ENCODE measurements at places on chromosomes 3 and 15.
A peak's percentile ranks its signal among the peaks of the same experiment; 100 is the strongest.

DNA sequence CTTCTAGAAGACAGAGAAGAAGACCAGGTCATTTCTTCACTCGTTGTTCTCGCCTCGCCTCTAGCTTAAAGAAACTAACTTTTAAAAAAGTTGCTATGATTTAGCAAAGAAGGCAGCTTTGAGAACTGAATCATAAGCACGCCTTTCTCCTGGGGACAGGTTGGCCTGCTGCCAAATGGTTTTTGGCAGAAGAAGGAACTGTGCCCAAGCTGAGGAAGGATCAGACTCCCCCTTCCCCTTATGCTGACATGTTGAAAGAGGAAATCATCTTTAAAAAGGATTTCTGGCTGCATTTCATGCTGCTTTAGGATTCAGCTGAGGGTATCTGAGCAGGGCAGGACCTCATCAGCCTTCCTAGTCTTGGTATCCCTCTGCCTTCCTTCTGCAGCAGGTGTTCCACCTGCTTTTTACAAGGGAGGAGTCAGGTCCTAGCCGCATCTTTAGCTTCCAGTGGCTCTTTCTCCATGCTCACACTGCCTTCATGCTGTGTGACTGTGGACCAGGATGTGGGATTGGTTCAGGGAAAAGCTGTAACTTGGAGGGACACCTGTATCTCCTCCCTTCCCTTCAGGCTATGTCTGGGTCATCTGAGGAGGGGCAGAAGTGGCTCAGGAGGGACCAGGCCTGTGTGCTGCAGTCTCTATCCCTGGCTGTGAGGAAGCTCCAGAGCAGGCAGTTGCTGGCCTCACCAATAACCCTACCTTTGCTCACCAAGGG, 34.1 kb upstream of the HACD2 start:
- no peak for DNase-seq

GRCh38 chr3:180690061-180690460, 10.8 kb upstream of the CCDC39 start:
- DNase-seq, result no peak

DNA sequence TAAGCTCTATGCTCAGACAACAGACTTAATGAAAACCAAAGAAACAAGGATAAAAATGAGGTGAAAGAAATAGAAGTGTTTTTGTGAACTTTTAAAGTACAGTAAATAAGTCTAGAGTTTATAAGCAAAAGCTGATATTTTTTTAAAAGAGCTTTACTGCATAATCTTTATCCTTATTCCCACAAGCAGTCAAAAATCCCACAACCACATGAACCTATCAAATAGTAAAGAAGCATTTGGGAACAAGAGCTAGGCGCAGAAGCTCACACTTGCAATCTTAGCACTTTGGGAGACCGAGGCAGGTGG, 103.8 kb upstream of the TJP1 start:
- no peak for DNase-seq

GRCh38 chr3:151391720-151392119, 7.2 kb upstream of the P2RY12 start:
- DNase-seq, result no peak

DNA sequence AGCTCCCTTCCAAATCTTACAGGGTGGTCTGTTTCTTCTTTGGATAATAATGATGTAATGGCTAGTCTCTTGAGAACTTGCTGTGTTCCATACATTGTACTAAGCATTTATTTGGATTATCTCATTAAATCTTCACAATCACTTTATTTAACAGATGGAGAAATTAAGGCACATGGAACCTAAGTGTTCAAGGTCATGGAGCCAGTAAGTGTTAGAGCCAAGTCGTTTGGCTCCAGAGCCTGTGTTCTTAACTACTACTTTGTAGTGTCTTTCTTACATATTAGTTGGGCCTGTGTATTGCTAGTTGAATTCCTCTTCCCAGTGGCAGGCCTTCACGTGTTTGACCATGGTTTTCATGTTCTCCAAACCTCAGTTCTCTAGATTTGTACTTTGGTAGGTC, 177.8 kb downstream of the ATG7 start:
- no peak for DNase-seq

DNA sequence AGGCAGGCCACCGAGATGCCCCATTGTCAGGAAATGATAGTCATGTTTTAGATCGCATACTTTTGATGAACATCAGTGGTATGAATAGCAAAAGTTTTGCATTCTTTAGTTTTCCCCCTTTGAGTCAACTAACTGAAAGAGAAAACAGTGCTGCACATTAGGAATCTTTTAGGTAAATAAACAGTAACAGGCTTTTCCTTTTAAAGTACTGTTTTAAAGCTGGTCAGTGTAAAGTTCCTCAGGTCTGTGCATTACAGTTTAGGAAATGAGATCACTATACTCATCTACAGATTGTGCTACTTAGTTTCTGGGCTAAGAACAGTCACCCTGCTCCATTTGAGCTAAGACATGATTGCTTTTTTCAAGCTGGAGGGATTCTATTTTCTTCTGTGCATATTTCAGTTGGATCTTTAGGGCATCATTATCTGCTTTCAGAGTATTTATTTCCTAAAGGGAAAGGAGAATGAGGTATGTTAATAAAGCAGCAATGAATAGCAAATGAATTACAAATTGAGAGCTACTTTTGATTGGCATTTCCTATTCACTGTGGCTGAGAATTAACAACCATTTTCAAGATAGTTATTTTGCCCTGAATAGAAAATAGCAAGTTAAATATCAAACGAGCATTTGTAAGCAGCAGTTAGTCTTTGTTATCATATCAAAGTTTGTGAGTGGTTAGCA, 36.5 kb downstream of the FAM98B start:
- DNase-seq, result no peak

DNA sequence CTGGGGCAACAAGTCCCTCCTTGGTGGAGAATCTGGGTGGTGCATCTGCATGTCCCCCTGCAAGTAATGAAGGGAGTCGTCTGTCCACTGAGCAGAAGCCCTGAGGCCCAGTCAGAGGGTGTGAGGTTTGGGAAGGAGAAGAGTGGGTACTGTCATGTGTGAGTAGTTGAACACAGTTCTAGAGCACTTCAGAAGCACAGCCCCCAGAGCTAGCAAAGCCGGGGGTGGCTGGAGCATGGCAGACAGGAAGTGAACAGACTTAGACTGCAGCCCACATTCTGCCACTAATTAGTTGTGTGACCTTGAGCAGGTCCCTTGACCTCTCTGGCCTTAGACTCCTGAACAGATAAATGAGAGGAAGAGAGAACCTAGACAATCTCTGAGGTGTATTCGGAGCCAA, 207.6 kb downstream of the UACA start:
- DNase-seq, result no peak

- no peak for DNase-seq
Observed at GRCh38 chr3:112390783-112391641, 58.1 kb downstream of the CD200 start.

DNA sequence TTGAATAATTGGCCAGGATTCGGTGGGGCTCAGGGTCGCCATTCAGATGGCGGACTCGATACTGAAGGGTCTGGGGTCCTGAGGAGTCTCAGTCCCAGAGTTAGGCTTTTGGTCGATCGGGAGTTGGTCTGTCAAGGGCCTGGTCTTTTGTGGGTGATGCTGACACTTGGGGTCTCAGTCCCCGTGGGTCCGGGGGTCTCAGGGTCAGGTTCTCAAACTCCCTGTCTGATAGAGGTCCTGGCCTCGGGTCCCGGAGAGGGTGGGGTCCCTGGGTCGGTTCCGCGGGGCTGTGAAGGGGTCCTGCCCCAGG, 467 bp downstream of the NCKIPSD start:
- DNase-seq, result no peak

DNA sequence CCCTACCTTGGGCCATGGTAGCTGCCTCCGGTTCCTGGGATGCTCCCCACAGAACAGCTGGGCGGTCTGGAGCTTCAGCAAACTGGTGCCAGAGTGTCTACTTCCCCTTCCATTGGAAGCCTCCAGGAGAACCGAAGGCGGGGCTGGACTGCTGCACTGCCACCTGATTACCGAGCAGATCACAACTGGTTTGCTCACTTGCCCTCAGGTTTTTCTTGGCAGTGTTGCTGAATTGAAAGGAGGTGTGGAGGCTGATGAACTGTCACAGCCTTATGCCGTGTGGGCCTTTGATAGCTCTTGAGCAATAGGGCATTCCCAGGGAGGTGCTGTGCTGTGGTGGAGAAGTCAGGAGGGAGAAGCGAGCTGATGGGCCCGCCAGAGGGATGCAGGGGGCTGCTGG, at the start of gene TGM5:
Gene TGM5 (minus strand): TSS at position 95 of the 400 bp plus-strand sequence. CDS start 79 bp downstream, at position 16.
- DNase-seq, result no peak

- no peak for DNase-seq
Observed at GRCh38 chr15:96353930-96354730, 23.6 kb downstream of the NR2F2 start.

- DNase-seq, result no peak
Observed at GRCh38 chr3:174737966-174738365, 121.2 kb upstream of the NAALADL2 start.

- DNase-seq, result no peak
Observed at GRCh38 chr3:128569756-128570155, 76.8 kb upstream of the GATA2 start.

DNA sequence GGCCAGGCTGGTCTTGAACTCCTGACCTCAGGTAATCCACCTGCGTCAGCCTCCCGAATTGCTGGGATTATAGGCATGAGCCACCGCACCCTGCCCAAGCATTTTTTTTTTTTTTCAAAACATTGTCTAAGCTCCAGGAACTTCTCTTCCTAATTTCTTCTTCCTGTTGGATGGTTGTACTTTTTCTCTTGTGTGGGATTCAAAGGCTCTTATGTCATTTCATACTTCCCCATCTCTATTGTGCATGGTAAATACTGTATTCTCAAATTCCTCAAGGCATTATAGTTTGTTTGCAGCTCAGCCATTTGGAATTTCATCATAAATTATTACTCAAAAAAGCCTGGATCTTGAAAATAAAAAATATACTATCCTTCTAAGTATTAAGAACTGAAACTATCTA, 199.1 kb upstream of the GADL1 start:
- DNase-seq, result no peak

GRCh38 chr15:77874063-77874462, 203.4 kb downstream of the TBC1D2B start:
- no peak for DNase-seq

- DNase-seq, result no peak
Observed at GRCh38 chr3:152688313-152688712, 146.6 kb upstream of the P2RY1 start.

- DNase-seq, result no peak
Observed at GRCh38 chr3:62712746-62713145, 162.5 kb downstream of the CADPS start.

DNA sequence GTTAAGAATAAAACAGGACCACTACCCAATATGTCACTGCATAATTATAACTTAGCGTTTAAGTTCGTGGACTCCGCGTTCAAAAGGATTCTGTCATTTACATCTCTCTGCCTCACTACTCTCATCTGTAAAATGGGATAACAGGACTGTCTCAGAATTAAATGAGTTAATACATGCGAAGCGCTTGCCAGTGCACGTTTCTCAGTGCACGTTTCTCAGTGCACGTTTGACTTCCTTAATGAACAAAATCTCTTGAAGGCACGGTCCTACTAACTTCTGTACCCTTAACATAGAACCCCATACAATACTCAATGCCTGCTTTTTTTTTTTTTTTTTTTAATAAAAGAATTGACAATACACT, 499 bp downstream of the RABL3 start:
- no peak for DNase-seq

- no peak for DNase-seq
Observed at GRCh38 chr3:190694335-190695001, 168.0 kb downstream of the GMNC start.

- DNase-seq, result no peak
Observed at GRCh38 chr3:181885868-181886630, 174.3 kb downstream of the SOX2 start.

GRCh38 chr3:107430996-107431245, 53.7 kb downstream of the CCDC54 start:
- peak; percentile 45 for DNase-seq

GRCh38 chr3:169764312-169764881, 463 bp downstream of the TERC start:
- peak; percentile 71 for DNase-seq

DNA sequence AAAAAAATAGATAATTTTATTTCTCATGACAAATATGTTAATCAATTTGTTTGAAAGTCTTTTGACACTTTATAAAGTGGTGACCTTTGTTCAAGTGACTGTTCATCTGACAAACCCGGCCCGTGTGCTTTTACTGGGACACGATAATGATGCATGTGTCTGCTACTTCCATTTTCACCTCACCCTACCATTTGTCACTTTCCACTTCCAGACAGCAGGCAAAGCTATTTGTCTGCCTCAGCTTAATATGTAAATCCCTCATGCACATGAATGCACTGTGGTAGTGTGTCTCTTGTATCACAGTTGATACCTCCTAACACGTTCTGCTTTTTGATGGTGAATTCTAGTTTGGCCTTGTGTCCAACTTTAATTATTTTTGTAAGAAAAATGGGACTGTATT, 204.3 kb downstream of the BBX start:
- DNase-seq, result no peak

DNA sequence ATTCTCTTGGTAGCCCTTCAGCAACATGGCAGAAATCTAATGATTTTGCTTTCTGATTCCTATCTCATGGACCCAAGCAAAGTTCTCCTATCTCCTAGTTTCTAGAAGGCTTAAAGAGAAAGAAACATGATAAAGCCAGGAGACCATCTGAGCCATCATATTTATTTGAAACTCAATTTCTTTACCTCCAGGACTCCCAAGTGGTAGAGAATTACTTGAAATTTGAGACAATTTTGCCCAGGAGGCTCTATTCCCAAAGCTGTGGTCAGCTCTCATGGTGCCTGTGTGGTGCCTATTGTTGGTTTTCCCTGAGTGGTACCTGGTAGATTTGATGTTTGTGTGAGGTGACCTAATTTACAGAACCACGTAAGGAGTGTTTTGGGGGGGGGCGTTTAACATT, 38.8 kb downstream of the CHP1 start:
- no peak for DNase-seq

DNA sequence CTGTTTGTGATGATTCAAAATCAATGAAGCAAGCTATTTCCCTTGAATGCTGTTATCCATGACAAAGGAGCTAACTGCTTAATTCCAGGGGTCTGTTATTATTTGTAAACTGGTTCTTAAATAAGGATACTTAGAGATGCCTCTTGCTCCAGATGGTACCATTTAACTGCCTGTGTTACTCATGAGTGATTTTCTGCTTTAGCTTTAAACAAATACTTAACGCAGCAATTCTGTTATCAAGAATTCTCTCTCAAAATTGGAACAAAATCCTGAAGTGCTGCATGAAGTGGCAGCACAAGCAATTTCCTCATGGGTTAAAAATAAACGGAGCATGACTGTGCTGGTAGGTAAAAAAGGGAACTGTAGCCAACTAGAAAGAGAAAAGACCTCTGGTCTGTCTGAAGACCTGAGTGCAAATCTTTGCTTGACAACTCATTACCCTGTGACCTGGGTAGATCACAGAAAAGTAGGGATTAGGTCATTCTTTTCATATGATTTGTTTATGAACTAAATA, 62.5 kb upstream of the GBE1 start:
- no peak for DNase-seq

GRCh38 chr3:46737329-46737731, 19.7 kb upstream of the PRSS50 start:
- no peak for DNase-seq

GRCh38 chr3:134904241-134904771, 109.2 kb downstream of the EPHB1 start:
- DNase-seq, result no peak
